ENCODE measurements at places on chromosomes 13 and 19. TPM values are rescaled to one million over a fixed set of nuclear protein-coding genes. Genes with fewer than 3 reads are reported as not detected.

- no peaks in the 10 kb centered on the region for H3K36me3 ChIP-seq
- no peak overlapping the region for H3K4me3 ChIP-seq
- H3K27ac ChIP-seq, result no peak overlapping the region
- no peaks in the 10 kb centered on the region for H3K27me3 ChIP-seq
- DNase-seq, result no peak
Measured at GRCh38 chr13:103099722-103100293, 33.6 kb upstream of the SLC10A2 start.

DNA sequence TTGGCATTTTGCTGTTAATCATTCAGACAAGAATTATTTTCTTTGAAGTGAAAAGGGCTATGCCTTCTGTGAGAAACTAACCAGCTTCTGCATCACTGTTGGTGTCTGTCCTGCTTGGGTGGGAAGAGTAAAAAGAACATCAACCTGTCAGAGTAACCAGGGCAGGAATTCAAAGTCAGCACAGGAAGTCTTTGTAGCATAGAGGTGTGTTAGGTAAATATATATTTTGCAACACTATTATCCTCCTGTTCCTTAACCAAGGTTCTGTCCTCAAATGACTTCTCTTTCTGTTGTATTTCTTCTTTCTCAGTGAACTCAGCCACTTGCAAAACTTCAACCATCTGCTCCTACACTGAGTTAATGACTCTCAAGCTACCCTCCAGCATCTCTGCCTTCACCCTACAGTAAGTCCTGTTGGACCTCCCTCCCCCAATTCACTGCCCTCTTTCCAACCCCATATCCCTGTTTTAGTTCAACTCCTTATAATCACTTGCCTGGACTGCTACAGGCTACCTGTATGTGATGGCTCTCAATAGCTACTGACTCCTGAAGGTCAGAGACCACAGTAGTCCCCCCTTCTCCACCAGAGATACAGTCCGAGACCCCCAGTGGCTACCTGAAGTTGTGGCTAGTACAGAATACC, 49.9 kb downstream of the SMAD9 start:
- DNase-seq, result no peak
- peaks cover 3% of the 10 kb centered on the region for H3K4me1 ChIP-seq
- no peaks in the 10 kb centered on the region for H3K36me3 ChIP-seq
- H3K27ac ChIP-seq, result no peak overlapping the region

DNA sequence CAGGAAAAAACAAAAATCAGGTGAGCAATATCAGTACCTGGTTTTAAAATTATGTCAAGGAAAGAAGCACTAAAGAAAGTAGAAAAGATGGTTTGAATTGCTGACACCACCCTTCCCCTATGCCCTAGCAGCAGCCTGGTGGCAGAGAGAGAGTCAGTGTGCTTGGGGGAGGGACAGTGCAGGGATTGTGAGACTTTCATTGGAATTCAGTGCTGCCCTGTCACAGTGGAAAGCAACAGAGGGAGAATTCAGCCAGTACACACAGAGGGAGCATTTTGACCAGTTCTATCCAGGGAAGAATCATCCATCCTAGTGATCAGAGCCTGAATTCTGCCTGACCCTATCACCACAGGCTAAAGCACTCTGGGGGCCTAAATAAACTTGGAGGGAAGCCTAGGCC, 222.4 kb upstream of the PCDH17 start:
- H3K36me3 ChIP-seq, result no peaks in the 10 kb centered on the region
- no peaks in the 10 kb centered on the region for H3K27me3 ChIP-seq
- no peak for DNase-seq
- H3K4me3 ChIP-seq, result no peak overlapping the region

GRCh38 chr13:91774397-91774796, 376.0 kb downstream of the GPC5 start:
- H3K4me1 ChIP-seq, result no peaks in the 10 kb centered on the region
- no peak overlapping the region for H3K4me3 ChIP-seq
- DNase-seq, result no peak

- no peaks in the 10 kb centered on the region for H3K36me3 ChIP-seq
- H3K27ac ChIP-seq, result no peak overlapping the region
- no peaks in the 10 kb centered on the region for H3K4me1 ChIP-seq
- H3K27me3 ChIP-seq, result peaks cover 12% of the 10 kb centered on the region
Measured at GRCh38 chr19:5571777-5572176, 4.0 kb upstream of the TINCR start.

GRCh38 chr19:4123615-4124568, at the start of gene MAP2K2:
TSS of gene MAP2K2 (minus strand) at chr19:4124122. CDS start at chr19:4123875, 247 bp downstream.
- peak within 1 kb of the TSS; percentile 93 for H3K4me3 ChIP-seq
- peak within 1 kb of the TSS; percentile 95 for H3K27ac ChIP-seq
- no peaks in the 10 kb centered on the region for H3K27me3 ChIP-seq
- peak; percentile 99 for DNase-seq
- H3K36me3 ChIP-seq, result peaks cover 8% of the 10 kb centered on the region

GRCh38 chr19:4197625-4198466, 15.4 kb downstream of the ANKRD24 start:
- no peak overlapping the region for H3K4me3 ChIP-seq
- peaks cover 37% of the 10 kb centered on the region for H3K27me3 ChIP-seq
- H3K4me1 ChIP-seq, result peaks cover 8% of the 10 kb centered on the region
- H3K27ac ChIP-seq, result no peak overlapping the region
- peaks cover 8% of the 10 kb centered on the region for H3K36me3 ChIP-seq
- no peak for DNase-seq

- peaks cover 27% of the 10 kb centered on the region for H3K36me3 ChIP-seq
- DNase-seq, result no peak
Measured at GRCh38 chr13:51681037-51681678, 96.9 kb downstream of the WDFY2 start.

DNA sequence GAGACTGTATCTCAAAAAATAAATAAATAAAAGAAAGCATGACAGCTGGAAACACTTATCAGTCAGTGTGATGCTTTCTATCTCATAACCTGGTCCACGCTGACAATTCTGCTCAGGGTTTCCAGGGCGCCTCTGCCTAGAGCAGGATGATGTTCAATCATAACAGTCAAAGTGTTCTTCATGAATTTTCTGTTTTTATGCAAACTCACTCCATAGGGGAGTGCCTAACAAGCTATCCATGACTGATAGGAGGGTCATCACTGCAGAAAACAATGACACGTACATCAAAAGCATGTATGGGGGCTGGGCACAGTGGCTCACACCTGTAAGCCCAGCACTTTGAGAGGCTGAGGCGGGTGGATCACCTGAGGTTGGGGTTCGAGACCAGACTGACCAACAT, 41.4 kb upstream of the ZNF83 start:
- peaks cover 13% of the 10 kb centered on the region for H3K4me1 ChIP-seq
- DNase-seq, result no peak
- peaks cover 70% of the 10 kb centered on the region for H3K36me3 ChIP-seq
- no peak overlapping the region for H3K4me3 ChIP-seq
- no peak overlapping the region for H3K27ac ChIP-seq
- H3K27me3 ChIP-seq, result no peaks in the 10 kb centered on the region

- DNase-seq, result no peak
- H3K36me3 ChIP-seq, result no peaks in the 10 kb centered on the region
Measured at GRCh38 chr13:51834581-51835171, 10.3 kb downstream of the TMEM272 start.

DNA sequence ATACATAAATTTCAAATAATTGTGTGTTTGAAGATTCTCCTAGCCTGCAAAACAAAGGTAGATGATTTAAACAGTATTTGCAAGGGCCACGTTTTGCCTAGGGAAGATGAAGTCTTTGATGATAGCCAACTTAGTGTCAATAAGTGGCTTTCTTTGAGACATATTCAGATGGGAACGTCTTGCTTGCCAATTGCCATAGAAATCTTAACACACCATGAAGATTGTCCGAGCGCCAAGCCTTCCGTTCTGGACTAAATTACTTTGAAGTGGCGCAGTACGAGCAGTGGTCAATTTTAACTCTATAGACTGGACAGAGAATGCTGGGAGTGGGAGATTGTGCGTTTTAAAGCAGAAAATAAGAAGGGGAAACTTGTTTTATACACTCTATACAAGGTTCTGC, 9.9 kb downstream of the ZIC5 start:
- DNase-seq, result no peak
- no peak overlapping the region for H3K27ac ChIP-seq
- peaks cover 87% of the 10 kb centered on the region for H3K27me3 ChIP-seq
- H3K36me3 ChIP-seq, result no peaks in the 10 kb centered on the region
- H3K4me3 ChIP-seq, result no peak overlapping the region

GRCh38 chr19:48319647-48320541, 5.5 kb upstream of the EMP3 start:
- peaks cover 1% of the 10 kb centered on the region for H3K36me3 ChIP-seq
- H3K27me3 ChIP-seq, result no peaks in the 10 kb centered on the region
- H3K4me1 ChIP-seq, result peaks cover 41% of the 10 kb centered on the region
- peak overlapping the region; percentile 100 for H3K27ac ChIP-seq
- H3K4me3 ChIP-seq, result peak overlapping the region; percentile 97
- peak; percentile 84 for DNase-seq

DNA sequence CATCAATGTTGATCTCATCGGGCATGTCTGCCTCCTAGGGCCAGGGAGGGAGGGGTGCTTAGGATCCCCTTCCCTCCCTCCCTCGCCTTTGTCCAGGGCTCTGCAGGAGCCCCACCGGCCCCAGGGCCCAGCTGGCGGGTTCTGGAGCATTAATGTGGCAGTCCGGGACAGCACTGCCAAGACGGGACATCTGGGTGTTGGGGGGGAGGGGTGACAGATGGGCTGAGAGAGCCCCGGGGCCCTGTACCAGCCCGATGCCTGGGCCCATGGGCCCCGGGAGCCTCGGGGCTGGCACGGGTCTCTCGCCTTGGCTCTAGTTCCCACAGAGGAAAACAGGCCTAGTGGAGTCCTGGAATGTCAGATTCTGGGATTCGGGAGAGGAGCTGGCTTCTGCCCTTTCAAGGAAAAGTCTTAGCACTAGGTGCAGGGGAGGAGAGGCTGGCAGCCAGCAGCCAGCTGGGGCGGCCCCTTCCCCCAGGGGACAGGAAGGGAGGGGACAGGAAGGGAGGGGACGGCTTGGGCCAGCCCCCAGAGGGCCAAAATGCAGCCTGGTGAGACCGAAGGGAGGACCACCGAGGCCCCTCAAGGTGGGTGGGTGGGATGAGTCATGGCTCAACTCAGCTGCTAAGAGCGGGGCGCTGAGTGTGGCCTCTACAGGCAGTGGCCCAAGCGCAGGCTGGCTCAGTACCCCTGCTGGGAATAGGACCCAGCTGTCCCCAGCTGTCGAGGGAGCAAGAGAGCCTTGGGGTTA, 3.1 kb downstream of the PPP1R14A start:
- H3K27me3 ChIP-seq, result peaks cover 25% of the 10 kb centered on the region
- H3K4me1 ChIP-seq, result peaks cover 6% of the 10 kb centered on the region
- H3K4me3 ChIP-seq, result no peak overlapping the region
- H3K27ac ChIP-seq, result no peak overlapping the region
- H3K36me3 ChIP-seq, result no peaks in the 10 kb centered on the region

GRCh38 chr13:44112700-44113329, 233.1 kb downstream of the LACC1 start:
- no peak overlapping the region for H3K27ac ChIP-seq
- peaks cover 8% of the 10 kb centered on the region for H3K4me1 ChIP-seq
- H3K4me3 ChIP-seq, result no peak overlapping the region

DNA sequence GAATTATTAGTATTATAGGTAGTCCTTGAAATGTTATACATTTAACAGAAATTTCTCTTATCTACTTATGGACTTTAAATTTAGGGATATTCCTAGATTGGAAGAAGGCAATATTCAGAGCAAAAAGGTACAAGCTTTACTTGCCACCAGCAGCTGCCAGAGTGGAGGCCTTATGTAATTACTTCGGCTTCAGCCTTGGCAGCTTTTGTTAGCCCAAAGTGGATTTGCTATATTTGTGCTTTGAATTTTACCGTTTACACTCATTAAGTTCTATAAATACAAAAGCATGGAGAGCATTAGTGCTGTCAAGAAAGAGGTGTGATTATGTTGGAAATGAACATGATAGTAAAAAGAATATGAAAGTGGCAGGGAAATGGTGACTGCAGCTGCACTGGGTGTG, 319.9 kb downstream of the ATP8A2 start:
- no peaks in the 10 kb centered on the region for H3K4me1 ChIP-seq
- no peaks in the 10 kb centered on the region for H3K36me3 ChIP-seq
- no peak overlapping the region for H3K27ac ChIP-seq
- no peak for DNase-seq
- H3K27me3 ChIP-seq, result peaks cover 8% of the 10 kb centered on the region

DNA sequence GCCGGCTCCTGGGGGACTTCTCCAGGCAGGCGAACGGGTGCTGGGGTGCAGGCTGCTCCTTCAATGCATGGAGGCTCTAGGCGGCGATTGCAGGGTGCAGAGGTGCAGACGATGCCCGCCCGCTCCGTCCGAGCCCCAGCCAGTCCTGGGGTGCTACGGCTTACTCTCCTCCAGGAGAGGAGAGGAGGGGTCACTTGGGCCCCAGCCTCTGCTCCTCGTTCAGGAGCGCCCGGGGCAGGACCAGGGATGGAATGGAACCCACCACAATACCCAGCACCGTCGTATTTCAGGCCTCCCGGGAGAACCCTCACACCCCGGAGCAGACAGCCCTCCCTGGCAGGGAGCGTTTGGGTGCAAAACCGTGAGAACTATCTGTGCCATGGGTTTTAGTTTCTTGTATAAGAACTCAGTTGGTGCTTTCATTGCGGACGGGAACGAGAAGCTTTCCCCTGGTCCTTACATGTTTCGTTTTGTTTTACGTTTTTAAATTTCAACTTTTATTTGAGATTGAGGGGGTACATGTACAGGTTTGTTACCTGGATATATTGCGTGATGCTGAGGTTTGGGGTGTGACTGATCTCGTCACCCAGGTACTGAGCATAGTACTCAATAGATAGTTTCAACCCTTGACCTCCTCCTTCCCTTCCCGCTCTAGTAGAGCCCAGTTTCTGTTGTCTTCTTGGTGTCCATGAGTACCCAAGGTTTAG, 46.8 kb downstream of the ARHGEF18 start:
- H3K36me3 ChIP-seq, result peaks cover 3% of the 10 kb centered on the region
- peaks cover 13% of the 10 kb centered on the region for H3K4me1 ChIP-seq
- peak overlapping the region; percentile 68 for H3K27ac ChIP-seq
- DNase-seq, result no peak
- peak overlapping the region; percentile 91 for H3K4me3 ChIP-seq

GRCh38 chr13:39956036-39956435, 300.6 kb downstream of the COG6 start:
- peaks cover 45% of the 10 kb centered on the region for H3K4me1 ChIP-seq
- peaks cover 3% of the 10 kb centered on the region for H3K36me3 ChIP-seq
- no peaks in the 10 kb centered on the region for H3K27me3 ChIP-seq
- peak overlapping the region; percentile 4 for H3K4me3 ChIP-seq
- DNase-seq, result no peak

DNA sequence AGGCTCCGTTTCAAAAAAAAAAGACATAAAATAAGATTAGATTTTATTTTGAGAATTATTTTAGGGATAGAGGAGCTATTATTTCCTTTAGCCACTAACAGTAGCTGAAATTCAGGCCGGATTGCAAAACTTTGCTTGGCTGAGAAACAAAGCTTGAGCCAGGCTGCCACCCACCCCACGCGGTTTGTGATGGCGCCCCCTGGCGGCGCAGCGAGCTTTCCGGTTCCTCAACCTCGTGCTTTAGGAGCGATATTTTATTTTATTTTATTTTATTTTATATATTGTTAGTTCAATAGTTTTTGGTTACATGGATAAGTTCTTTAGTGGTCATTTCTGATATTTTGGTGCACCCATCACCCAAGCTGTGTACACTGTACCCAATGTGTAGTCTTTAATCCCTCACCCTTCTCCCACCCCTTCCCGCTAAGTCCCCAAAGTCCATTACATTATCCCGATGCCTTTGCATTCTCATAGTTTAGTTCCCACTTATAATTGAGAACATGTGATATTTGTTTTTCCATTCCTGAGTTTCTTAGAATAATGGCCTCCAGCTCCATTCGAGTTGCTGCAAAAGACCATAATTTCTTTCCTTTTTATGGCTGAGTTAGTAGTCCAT, 19.8 kb upstream of the CEACAM4 start:
- DNase-seq, result peak; percentile 50
- H3K4me1 ChIP-seq, result peaks cover 2% of the 10 kb centered on the region
- no peaks in the 10 kb centered on the region for H3K36me3 ChIP-seq
- peaks cover 24% of the 10 kb centered on the region for H3K27me3 ChIP-seq
- no peak overlapping the region for H3K27ac ChIP-seq

The ZNF829 gene
- 9.0 TPM for total RNA-seq

The FCAR gene
- total RNA-seq, result 0.19 TPM

The DPF1 gene
- total RNA-seq, result 0.14 TPM

The OR7C1 gene
- not detected for total RNA-seq
